Smooth muscle cell of the brain vasculature (primary cell): ENCODE measurements at places on chromosomes 4 and X.

- no peak for DNase-seq
Measured at GRCh38 chr4:118206627-118207026, 146.2 kb downstream of the PRSS12 start.

- no peak for DNase-seq
Measured at GRCh38 chrX:103793545-103793940, 16.9 kb downstream of the PLP1 start.

- no peak for DNase-seq
Measured at GRCh38 chrX:17500145-17500579, 125.2 kb downstream of the NHS start.

- no peak for DNase-seq
Measured at GRCh38 chr4:53906606-53907190, 157.7 kb downstream of the CHIC2 start.

DNA sequence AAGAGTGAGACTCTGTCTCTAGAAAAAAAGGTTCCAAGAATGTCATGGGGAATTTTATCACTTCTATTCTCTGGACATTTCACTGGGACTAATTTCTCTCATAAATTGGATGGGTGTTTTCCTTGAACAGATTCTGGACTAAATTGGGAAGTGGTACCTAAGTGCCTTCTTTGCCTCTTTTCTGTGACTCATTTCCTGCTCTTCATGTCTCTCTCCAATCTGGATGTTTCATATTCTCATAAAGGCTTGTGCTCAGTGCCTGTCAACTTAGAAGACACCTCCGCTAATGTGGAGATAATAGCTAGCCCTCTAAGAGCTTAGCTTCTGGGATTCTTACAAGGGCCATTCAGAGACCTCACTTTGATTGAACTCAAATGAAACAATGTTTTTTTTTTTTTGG is 38.0 kb upstream of the IGFBP7 start:
- no peak for DNase-seq

GRCh38 chr4:27020603-27021002 is 160.0 kb downstream of the STIM2 start:
- no peak for DNase-seq

GRCh38 chr4:67744561-67745283 is 9.5 kb downstream of the GNRHR start:
- no peak for DNase-seq

- DNase-seq: no peak
Measured at GRCh38 chr4:33080275-33080674, 2360.1 kb downstream of the PCDH7 start.

GRCh38 chr4:6984612-6985425 is 58.4 kb upstream of the TADA2B start:
- DNase-seq: no peak

DNA sequence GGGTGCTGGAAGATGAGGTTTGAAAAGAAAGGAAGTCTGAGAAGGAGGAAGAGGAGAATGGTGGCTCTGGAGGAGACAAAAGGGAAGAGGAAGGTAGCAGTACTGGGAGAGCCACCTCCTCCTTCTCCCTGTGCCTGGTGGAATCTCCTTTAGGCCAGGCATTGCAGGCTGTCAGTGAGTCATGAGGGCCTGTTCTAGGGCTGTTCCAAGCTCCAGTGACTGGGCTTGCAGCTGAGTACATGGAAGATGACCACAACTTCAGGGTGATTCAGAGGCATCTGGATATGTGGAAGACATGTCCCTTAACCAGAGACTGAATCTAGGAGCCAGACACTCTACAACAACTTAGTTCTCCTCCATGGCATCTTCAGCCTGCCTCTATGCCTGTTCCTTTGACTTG is 107.8 kb downstream of the EFNB1 start:
- DNase-seq: no peak

- DNase-seq: no peak
Measured at GRCh38 chr4:148162991-148163390, 279.2 kb downstream of the NR3C2 start.

DNA sequence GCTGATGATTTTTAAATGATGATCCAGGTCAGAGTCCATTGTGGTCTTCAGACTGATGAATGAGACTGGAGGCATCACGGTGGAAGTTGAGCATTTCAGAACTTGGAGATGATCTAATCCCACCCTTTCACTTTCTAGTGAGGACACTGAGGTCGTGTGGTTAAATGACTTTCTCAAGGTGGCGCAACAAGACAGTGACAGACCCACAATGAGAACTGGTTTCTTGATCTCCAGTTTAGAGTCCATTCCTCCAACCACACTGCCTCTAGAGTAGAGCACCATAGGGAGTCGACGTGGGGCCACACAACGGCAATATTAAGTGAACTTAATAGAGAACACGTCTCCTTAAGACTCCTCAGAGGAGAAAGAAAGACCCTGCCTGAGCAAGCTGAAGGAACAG is 381.0 kb downstream of the UNC5C start:
- DNase-seq: no peak

DNA sequence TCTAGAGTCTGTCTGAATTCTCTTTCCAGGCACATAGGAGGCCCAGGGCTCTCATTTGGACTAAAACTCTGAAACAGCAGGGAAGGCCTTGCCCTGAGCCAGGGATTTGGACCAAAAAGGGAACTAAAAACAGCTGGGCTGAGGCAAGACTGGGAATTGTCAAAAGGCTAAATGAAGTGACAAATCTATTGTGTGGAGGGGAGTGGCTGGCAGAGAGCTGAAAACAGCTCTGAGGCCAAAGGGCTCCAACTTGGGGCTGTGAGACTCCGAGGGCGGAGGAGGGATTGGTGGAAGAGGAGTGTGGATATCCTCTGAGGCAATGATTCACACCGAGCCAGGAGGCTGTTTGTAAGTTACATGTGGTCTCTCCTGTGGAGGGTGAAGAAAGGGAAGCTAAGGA is 63.2 kb downstream of the PHEX start:
- DNase-seq: no peak

- no peak for DNase-seq
Measured at GRCh38 chr4:173094739-173095421, 73.7 kb upstream of the GALNT7 start.

DNA sequence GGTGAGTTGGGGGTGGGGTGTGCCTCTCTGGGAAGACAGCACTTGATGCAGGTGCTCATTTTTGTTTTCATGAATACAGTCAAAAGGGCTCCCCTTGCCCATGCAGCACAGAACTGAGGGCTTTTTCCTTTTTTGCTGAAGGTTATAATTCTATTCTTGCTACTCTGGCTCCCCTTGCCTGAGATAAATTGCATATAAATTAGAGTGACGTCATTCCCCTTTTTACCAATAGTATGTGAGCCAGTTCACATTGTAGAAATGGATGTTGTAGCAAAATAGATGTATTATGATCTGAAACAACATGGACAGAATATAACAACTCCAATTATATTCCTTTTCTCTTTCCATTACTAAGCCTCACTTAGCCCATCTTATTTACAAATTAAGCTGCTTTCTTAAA is 28.4 kb downstream of the CXorf58 start:
- no peak for DNase-seq

DNA sequence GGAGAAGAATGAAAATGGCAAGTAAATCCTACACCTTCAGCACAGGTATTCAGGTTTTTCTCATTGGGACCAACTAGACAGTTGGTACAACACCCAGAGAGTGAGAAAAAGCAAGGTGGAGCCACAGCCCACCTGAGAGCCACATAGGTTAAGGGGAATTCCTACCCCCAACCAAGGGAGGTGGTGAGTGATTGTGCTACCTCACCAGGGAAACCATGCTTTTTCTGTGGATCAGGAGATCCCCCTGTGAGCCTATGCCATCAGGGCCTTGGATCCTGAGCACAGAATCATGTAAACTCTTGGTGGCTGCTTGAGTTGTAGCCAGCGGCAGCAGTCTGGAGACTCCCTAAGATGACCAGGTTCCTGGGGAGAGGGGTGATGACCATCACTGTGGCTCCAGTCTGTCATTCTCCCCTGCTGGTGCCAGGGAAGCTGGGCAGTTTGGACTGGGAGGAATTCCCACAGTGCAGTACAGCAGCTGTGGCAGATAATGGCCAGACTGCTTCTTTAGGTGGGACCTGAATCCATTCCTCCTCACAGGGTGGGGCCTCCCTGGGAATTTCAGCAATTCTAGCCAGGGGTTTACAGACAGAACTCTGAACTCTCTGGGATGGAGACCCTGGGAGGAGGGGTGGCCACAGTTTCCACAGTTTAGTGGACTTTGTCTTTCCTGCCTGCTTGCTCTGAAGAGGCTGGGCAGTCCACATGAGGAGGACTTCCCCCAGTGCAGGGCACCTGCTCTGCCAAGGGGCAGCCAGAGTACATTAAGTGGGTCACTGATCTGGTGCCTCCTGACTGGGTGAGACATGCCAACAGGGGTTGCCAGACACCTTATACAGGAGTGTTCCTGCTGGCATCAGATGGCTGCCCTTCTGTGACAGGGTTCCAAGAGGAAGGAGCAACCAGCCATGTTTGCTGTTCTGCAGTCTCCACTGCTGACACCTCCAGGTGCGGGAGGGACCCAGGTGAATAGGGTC is 43.2 kb downstream of the PARM1 start:
- DNase-seq: no peak

GRCh38 chr4:15901998-15902397 is 36.5 kb downstream of the FGFBP1 start:
- DNase-seq: no peak

DNA sequence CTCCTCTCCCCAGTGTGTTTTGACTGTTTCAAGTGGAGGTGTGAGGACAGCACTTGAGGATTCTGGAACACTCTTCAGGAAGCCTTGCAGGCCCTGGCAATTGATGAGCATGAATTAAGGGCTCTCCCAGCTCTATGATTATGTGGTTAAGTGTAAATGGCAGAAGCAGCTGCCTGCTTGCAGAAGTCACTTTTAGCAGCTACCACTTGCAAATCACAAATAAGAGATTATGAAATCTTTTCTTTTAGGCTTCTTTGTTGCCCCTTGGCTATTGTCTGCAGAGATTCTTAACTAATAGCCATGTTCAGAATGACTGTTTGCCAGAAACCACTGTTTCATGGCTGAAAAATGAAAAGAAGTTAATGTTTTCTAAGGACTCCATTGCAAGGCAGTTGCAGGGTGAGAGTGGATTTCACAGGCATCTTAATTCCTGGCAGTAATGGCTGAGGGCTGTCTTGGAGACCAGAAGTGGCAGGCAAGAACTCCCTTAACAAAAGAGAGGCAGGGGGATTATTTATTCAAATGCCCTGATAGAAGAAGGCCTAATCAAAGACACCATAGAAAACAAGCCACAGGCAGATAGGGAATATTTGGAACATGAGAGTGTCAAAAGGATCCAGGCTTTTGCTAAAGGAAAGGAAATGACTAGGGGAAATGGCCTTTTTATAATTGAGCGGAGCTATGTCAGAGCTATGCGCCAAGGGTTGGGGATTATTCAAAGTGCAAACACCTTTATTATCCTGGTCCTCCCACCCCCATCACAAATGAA is 8.3 kb upstream of the HOPX start:
- DNase-seq: no peak

GRCh38 chr4:70110917-70111316 is 43.1 kb upstream of the PRR27 start:
- DNase-seq: no peak
